Adrenal gland (tissue), 19 donors: ENCODE measurements at places on chromosomes 4 and X. TPM values are rescaled to one million over a fixed set of nuclear protein-coding genes. Genes with fewer than 3 reads are reported as not detected.

Gene UGT2B17
- not detected for total RNA-seq

- no peaks in the 10 kb centered on the region for H3K4me1 ChIP-seq
- H3K27ac ChIP-seq: no peak overlapping the region
- no peak for DNase-seq
- no peaks in the 10 kb centered on the region for H3K27me3 ChIP-seq
- H3K4me3 ChIP-seq: no peak overlapping the region
Measured at GRCh38 chr4:17817027-17817426, 6.2 kb downstream of the NCAPG start.

DNA sequence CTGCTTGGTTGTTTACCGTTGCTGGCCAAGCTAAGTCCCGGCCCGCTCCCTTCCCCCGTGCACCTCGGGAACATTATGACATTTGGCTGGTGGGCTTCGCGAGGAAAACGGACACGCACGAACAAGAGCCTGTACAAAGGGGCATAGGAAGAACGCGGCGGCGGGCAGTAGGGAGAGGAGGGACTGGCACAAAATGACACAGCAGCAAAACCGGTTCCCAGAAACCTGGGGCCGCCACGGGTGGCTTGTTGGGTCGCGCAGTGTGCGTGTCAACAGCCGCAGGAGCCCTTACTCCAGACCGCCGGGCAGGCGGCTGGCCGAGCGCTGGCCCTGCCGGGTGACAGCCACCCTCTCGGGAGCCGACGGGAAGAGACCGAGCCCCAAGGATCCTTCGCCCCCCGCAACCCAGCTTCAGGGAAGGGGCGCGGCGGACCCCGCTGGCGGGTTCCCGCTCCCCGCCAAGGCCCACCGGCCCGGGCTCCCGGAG is 1.6 kb upstream of the LIN54 start:
- H3K36me3 ChIP-seq: no peaks in the 10 kb centered on the region
- H3K4me3 ChIP-seq: peak overlapping the region; percentile 51
- peak; percentile 39 for DNase-seq
- H3K27ac ChIP-seq: peak overlapping the region; percentile 94
- H3K27me3 ChIP-seq: no peaks in the 10 kb centered on the region
- peaks cover 4% of the 10 kb centered on the region for H3K4me1 ChIP-seq

- no peak overlapping the region for H3K4me3 ChIP-seq
- no peaks in the 10 kb centered on the region for H3K4me1 ChIP-seq
- DNase-seq: no peak
- H3K27me3 ChIP-seq: no peaks in the 10 kb centered on the region
- no peak overlapping the region for H3K27ac ChIP-seq
Measured at GRCh38 chrX:3577551-3577950, 135.9 kb downstream of the PRKX start.

DNA sequence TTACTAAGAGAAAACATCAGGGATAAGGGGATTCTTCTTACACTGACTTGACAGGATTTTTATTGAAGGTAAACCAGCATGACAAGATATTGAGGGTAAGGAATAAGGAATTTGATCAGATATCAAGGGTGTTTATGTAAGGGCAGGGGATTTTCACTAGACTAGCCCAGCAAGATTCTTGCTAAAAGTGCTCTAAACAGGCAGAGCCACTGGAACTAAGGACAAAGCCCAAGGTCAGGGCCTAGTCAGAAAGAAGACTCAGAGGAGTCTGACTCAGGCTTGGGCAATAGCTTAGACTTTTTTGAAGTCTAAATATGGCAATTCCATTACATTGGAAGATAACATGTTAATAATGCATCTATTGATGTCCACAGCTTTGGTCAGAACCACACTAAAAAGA is 6.5 kb upstream of the GLRA3 start:
- H3K4me1 ChIP-seq: no peaks in the 10 kb centered on the region
- H3K27ac ChIP-seq: no peak overlapping the region
- H3K27me3 ChIP-seq: no peaks in the 10 kb centered on the region

- no peaks in the 10 kb centered on the region for H3K36me3 ChIP-seq
- no peak overlapping the region for H3K27ac ChIP-seq
- H3K4me1 ChIP-seq: no peaks in the 10 kb centered on the region
- H3K27me3 ChIP-seq: peaks cover 4% of the 10 kb centered on the region
- no peak for DNase-seq
Measured at GRCh38 chrX:153441981-153442380, 3.9 kb downstream of the TREX2 start.

Gene PRDM5
- 13.4 TPM for total RNA-seq

Gene ITGB1BP2
- 1.0 TPM for total RNA-seq

Gene TMPRSS11F
- total RNA-seq: not detected

Gene VCX3B
- total RNA-seq: not detected

Gene MAGEE1
- 2.7 TPM for total RNA-seq

Gene KLKB1
- 0.72 TPM for total RNA-seq

DNA sequence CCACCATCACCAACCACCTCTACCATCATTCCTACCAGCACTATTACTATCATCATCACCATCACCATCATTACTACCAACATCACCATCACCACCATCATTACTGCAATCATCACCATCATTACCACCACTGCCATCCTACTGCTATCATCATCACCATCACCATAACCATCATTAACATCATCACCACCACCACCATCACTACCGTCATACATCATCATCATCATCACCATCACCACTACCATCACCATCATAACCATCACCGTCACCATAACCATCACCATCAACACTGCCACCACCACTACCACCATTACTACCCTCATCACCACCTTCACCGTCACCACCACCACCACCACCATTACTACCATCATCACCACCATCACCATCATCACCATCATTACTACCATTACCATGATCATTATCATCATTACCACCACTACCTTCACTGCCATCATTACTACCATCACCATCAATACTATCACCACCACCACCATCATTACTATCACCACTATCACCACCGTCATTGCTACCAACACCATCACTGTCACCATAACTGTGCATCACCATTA is 71.8 kb downstream of the PSAPL1 start:
- no peak for DNase-seq
- H3K27me3 ChIP-seq: peaks cover 3% of the 10 kb centered on the region
- H3K36me3 ChIP-seq: no peaks in the 10 kb centered on the region
- H3K4me1 ChIP-seq: no peaks in the 10 kb centered on the region
- no peak overlapping the region for H3K4me3 ChIP-seq
- H3K27ac ChIP-seq: no peak overlapping the region

Gene MAGEA3
- total RNA-seq: not detected

Gene NR0B1
- 58.6 TPM for total RNA-seq

- H3K4me1 ChIP-seq: no peaks in the 10 kb centered on the region
- H3K36me3 ChIP-seq: no peaks in the 10 kb centered on the region
- H3K27ac ChIP-seq: no peak overlapping the region
Measured at GRCh38 chrX:39753293-39753996, 344.3 kb downstream of the BCOR start.

Gene ANOS1
- 0.60 TPM for total RNA-seq

DNA sequence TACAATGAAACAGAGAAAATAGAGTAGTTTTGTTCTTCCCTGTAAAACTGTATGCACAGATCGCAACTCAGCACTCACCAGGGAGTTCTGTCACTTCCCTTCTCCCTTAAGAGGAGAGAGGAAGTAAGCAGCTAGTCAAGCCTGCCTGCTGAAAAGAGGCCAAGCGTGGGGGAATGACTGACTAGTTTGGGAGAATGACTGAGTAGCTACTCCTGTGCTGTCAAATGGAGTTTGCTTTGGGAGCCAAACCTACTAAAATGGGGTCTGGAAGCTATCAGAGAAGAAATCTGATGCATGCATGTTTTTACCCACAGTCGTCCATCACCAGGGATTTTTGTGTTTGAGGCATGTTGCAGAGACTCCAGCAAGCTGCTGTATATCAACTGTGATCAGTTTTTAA is 54.6 kb upstream of the LHFPL1 start:
- no peaks in the 10 kb centered on the region for H3K36me3 ChIP-seq
- peak; percentile 12 for DNase-seq
- no peaks in the 10 kb centered on the region for H3K4me1 ChIP-seq
- H3K27me3 ChIP-seq: peaks cover 14% of the 10 kb centered on the region

DNA sequence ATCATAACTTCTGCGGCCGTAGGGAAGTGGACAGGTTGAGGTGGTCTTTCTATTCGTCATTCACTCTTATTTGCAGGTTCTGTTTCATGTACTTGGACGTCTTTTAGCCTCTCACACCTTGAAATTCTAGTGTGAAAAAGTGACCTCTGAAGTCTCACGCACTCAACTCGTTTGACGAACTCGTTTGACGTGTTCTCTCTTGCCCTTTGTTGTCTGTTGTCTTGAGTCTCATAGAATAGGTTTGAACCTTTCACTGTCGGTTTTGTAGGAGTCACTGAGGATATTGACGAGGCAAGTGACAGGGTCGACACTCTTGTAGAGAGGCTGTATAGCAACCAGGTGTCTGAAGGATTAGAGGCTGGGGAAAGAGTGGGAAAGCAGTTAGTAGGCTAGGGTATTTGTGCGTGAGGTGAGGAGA is 1.1 kb upstream of the PGRMC2 start:
- peak overlapping the region; percentile 88 for H3K4me3 ChIP-seq
- no peaks in the 10 kb centered on the region for H3K36me3 ChIP-seq
- no peaks in the 10 kb centered on the region for H3K27me3 ChIP-seq
- H3K27ac ChIP-seq: peak overlapping the region; percentile 97
- DNase-seq: no peak

Gene ADH1B
- total RNA-seq: 396 TPM

GRCh38 chr4:146061610-146062334 is 113.7 kb upstream of the LSM6 start:
- H3K27me3 ChIP-seq: no peaks in the 10 kb centered on the region
- H3K4me1 ChIP-seq: no peaks in the 10 kb centered on the region
- H3K27ac ChIP-seq: no peak overlapping the region

GRCh38 chr4:41458689-41459088 is 79.3 kb upstream of the LIMCH1 start:
- DNase-seq: no peak
- H3K4me1 ChIP-seq: peaks cover 10% of the 10 kb centered on the region
- no peak overlapping the region for H3K27ac ChIP-seq
- no peaks in the 10 kb centered on the region for H3K27me3 ChIP-seq
- no peak overlapping the region for H3K4me3 ChIP-seq

DNA sequence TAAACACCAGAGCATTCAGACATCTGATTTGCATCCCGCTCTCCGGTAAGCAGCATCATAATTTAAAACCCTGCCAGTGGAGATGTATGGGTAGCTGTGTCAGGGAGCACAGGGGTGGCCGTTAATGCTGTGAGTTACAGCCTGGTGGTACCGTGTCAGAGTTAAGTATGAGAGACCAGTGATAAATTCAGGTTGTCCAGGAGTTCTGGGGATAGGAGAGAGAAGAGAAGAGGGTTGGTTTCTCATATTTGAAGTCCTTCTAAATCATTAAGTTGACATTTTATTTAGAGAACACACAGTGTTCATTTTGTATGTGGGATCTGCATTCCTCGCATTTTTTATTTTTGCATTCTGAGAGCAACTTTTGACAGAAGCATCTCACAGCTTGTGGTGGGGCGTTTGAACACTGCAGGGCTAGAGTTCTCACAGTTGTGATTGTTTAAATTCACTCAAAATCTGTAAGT is 157.6 kb downstream of the DCLK2 start:
- no peaks in the 10 kb centered on the region for H3K27me3 ChIP-seq
- DNase-seq: no peak
- no peak overlapping the region for H3K27ac ChIP-seq
- no peaks in the 10 kb centered on the region for H3K36me3 ChIP-seq

GRCh38 chr4:123632693-123633030 is 236.1 kb downstream of the SPRY1 start:
- no peak overlapping the region for H3K4me3 ChIP-seq
- DNase-seq: no peak
- H3K4me1 ChIP-seq: no peaks in the 10 kb centered on the region
- H3K27ac ChIP-seq: no peak overlapping the region

Gene CT47C1
- not detected for total RNA-seq

- no peak for DNase-seq
- no peaks in the 10 kb centered on the region for H3K27me3 ChIP-seq
- H3K27ac ChIP-seq: no peak overlapping the region
- H3K36me3 ChIP-seq: no peaks in the 10 kb centered on the region
- H3K4me3 ChIP-seq: no peak overlapping the region
Measured at GRCh38 chr4:129346734-129347133, 250.8 kb downstream of the C4orf33 start.

DNA sequence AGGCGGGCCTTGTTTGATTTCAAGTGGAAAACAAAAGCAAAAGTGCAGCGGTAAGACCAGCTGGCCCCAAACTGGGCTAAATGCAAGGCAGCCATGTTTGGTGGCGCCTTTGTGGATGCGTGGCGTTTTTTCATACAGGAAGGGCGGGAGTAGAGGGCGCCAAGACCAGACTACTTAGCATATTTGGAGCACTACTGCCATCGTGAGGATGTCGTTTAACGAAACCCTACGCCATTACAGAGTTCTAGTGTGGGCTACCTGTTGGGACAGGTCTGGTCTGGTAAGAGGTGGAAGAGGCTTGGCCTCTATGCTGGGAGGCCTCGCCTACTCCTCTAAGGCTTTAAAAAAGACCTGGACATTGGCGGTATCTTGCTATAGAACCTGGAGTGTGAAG is 230.7 kb upstream of the STK26 start:
- H3K27me3 ChIP-seq: no peaks in the 10 kb centered on the region
- H3K36me3 ChIP-seq: no peaks in the 10 kb centered on the region
- peak overlapping the region; percentile 80 for H3K27ac ChIP-seq
- peaks cover 11% of the 10 kb centered on the region for H3K4me1 ChIP-seq

- H3K27me3 ChIP-seq: no peaks in the 10 kb centered on the region
- H3K27ac ChIP-seq: no peak overlapping the region
- H3K4me3 ChIP-seq: no peak overlapping the region
- H3K4me1 ChIP-seq: peaks cover 14% of the 10 kb centered on the region
- DNase-seq: no peak
Measured at GRCh38 chrX:154488336-154489075, 1.9 kb downstream of the SLC10A3 start.

DNA sequence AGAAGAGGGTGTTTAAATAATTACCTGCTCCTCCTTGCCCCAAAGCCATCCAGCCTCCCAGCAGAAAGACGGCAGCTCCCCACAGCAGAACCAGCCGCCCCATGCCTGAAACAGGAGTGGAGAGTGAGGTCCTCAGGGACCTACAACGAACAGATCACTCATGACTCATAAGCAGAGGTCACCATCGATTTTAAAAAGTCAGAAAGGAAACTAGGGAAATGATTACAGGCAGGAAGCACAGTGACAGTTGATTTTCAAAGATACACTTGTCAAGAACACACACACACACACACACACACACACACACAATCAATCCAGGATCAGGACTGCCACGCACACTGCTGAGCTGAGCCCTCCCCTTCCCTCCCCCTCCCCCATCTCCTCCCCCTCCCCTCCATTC is at the start of gene CRLF2:
Gene CRLF2 (minus strand): TSS at position 118 of the 400 bp plus-strand sequence. CDS start 15 bp downstream, at position 103.
- H3K4me1 ChIP-seq: no peaks in the 10 kb centered on the region
- no peaks in the 10 kb centered on the region for H3K27me3 ChIP-seq
- no peak for DNase-seq
- no peak within 1 kb of the TSS for H3K4me3 ChIP-seq

GRCh38 chrX:3820167-3820566 is 106.7 kb upstream of the PRKX start:
- no peak for DNase-seq
- no peaks in the 10 kb centered on the region for H3K27me3 ChIP-seq
- H3K4me3 ChIP-seq: no peak overlapping the region
- no peaks in the 10 kb centered on the region for H3K4me1 ChIP-seq

Gene OPN1LW
- total RNA-seq: not detected
